Neural progenitor cell (in vitro differentiated cells): ENCODE measurements at places on chromosomes 16 and 17. TPM values are rescaled to one million over a fixed set of nuclear protein-coding genes. Genes with fewer than 3 reads are reported as not detected.

Gene NIP7
- 17.2 and 23.7 TPM in 2 replicates for total RNA-seq

Gene SYNRG
- total RNA-seq: 22.4 and 26.3 TPM in 2 replicates

Gene NPIPA8
- not detected in 2 replicates for total RNA-seq

Gene PABPN1L
- total RNA-seq: not detected in 2 replicates

Gene MYH2
- total RNA-seq: 0.19 and 0.37 TPM in 2 replicates

GRCh38 chr17:75558666-75559530 lies 28.7 kb upstream of the MYO15B start:
- DNase-seq: no peak

GRCh38 chr17:41967141-41967920 lies 736 bp downstream of the CNP start:
- no peak for DNase-seq

DNA sequence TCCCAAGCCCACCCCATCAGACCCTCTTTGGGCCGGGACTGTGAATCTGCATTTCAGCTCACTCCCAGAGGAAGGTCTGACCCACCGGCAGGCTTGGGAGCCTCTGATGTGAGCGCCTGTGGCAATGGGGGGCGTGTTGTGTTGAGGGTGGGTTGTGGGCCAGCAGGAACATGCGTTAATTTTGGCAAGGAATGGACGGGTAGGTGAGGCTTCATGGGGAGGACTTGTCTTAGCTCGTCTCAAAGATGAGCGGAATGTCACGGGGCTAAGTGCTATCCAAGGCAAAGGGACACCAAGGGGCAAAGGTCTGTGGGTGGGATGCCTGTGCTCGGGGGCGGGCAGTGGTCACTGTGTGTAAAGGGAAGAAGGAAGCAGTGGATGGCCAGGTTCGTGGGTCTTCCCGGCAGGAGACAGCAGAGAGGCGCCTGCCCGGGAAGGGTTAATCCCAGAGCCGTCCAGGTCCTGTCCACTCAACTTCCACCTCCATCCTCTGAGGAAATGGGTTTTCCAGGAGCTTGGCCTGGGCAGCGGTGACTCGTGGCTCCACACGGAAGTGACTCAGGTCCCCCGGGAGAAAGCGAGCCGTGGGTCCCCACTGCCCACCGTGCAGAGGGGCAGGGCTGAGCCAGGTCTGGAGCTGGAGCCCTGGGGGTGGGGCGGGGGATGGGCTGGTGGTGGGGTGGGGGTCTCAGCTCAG lies 17.4 kb downstream of the ADGRG1 start:
- DNase-seq: no peak

GRCh38 chr17:16924696-16925440 lies 47.0 kb downstream of the TNFRSF13B start:
- DNase-seq: no peak

DNA sequence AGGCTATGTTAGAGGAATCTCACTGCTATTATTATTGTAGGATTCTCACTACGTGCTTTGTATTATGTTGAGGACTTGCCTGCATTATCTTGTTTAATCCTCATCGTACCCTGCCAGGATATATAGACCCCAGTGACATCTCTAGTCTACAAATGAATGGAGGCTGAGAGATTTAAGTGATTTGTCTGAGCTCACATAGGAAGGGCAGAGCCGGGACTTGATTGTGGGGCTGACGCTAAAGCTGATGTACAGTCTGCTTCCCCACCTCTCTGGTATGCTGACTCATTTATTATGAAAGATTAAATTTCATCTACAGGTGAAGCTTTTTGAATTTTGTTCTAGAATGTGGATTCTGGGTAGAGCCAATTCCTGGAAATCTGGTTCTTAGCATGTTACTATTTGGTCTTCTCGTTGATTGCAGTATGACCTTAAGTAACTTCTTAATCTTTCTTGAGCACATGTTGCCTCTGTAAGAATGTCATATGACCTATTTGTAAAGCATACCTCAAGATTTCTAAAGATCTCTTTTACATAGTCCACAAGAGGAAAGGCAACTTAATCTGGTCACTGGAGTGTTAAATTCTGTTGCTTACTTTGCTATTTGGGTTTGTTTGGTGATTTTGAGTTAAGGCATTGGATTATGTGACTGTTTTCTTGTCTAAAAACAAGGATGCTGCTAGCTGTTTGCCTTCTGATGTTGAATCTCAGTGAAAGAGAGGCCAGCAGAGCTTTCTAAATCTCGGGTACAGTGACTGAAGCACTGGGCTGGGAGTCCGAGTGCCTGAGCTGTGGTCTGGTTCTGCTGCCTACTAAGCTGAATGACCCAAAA lies 12.4 kb downstream of the METTL9 start:
- DNase-seq: peak; percentile 59

DNA sequence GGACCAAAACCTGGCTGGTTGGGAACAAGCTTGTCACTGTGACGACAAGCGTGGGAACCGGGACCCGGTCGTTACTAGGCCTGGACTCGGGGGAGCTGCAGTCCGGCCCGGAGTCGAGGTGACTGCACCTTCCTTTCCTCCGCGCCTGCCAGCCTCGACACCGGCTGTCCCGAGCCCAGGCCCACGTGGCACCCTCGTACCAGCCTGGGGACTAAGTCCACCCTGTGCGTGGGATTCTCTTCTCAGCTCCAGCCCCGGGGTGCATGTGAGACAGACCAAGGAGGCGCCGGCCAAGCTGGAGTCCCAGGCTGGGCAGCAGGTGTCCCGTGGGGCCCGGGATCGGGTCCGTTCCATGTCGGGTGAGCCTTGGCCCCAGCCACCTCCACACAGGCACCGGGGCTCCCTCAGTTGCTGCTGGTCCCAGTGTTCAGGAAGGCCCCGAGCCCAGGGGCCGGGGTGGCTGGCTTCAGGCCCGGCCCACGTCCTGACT lies 31.6 kb downstream of the TSC2 start:
- DNase-seq: no peak

GRCh38 chr16:68776821-68777485 lies 39.9 kb downstream of the CDH1 start:
- DNase-seq: no peak

- no peak for DNase-seq
Measured at GRCh38 chr17:39077252-39077651, 74.2 kb downstream of the PLXDC1 start.

- DNase-seq: no peak
Measured at GRCh38 chr17:28128779-28129178, 86.3 kb downstream of the NLK start.

GRCh38 chr17:67157732-67158639 lies 87.0 kb downstream of the HELZ start:
- DNase-seq: peak; percentile 9

- peak; percentile 89 for DNase-seq
Measured at GRCh38 chr16:54577651-54578128, 291.1 kb upstream of the IRX3 start.
